ENCODE measurements at places on chromosomes 2 and 18. TPM values are rescaled to one million over a fixed set of nuclear protein-coding genes. Genes with fewer than 3 reads are reported as not detected.

The TMEM200C gene
- 0.50 TPM for total RNA-seq

The TEX44 gene
- not detected for total RNA-seq

The GALR1 gene
- total RNA-seq = not detected

The SP3 gene
- total RNA-seq = 77.0 TPM

The KCNE4 gene
- total RNA-seq = 1.2 TPM

The RAX gene
- not detected for total RNA-seq

The FOXI3 gene
- total RNA-seq = not detected

The CREG2 gene
- not detected for total RNA-seq

The COL4A3 gene
- 33.6 TPM for total RNA-seq

The GKN1 gene
- not detected for total RNA-seq

The POU3F3 gene
- total RNA-seq = not detected

The KYNU gene
- 30.6 TPM for total RNA-seq

The IL1R1 gene
- total RNA-seq = 152 TPM

The PDE1A gene
- 5.2 TPM for total RNA-seq

The LINC00305 gene
- not detected for total RNA-seq

The DLGAP1 gene
- 3.8 TPM for total RNA-seq

The DSG1 gene
- not detected for total RNA-seq

The NMUR1 gene
- 4.4 TPM for total RNA-seq

The ELP2 gene
- total RNA-seq = 62.2 TPM

The ALKAL2 gene
- total RNA-seq = 6.7 TPM

The BCL11A gene
- total RNA-seq = 9.7 TPM

The SRD5A2 gene
- 1.2 TPM for total RNA-seq

The UNC80 gene
- total RNA-seq = not detected

The TCF7L1 gene
- total RNA-seq = 17.1 TPM
